DMS53 (cell line): ENCODE measurements at places on chromosomes 2 and 18.

DNA sequence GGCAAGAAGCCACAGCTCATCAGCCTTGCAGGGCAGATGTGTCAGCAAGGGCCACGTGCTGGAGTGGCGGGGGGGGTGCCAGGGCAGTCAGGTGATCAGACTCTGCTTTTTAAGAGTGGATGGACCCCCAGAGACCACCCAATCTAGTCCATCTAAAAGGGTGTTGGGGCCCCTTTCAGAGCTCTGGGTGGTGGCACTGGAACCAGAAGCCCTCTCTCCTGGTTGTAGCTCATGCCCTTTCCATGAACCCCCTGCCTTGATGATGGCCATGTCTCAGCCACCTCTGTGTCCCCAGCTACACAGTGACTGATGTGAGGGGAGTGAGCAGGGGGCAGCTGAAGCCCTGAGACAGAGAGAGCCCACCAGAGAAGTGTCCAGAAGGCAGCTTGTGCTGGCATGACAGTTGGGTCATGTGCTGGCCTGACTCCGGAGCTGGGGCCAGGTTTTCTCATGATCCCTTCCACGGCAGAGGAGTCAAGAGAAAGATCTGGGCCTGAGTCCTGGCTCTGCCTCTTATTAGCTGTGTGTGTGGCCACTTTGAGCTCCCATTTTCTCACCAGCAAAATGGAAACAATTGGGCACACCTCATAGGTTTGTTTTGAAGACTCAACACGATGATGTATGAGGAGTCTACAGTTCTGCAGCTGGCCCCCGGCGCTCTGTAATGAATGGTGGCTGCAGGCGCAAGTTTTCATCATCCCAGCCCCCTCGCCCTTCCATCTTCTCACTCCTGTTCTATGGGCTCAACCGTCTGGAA, 195.7 kb downstream of the ZFP36L2 start:
- DNase-seq, result no peak

DNA sequence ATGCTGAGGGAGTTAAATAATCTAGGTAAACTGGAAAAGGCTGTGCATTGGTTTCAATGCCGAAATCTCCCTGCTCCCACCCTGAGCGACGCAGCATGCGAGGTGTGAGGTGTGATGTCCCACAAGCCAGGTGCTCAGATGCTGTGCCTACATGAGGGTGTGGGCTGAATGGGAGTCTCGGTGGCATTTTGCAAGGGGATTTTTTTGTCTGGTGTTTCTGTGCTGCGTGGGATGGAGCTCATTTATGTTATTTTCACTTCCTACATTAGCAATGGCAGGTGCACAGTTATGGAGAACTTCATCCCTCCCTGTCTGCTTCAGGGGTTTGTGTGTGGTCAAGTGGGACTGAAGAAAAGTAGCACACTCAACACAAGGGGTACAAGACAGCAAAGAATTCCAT, 110.2 kb upstream of the CCDC68 start:
- DNase-seq, result no peak

GRCh38 chr2:74149570-74150319, 2.0 kb upstream of the BOLA3 start:
- DNase-seq, result no peak

GRCh38 chr2:12284487-12284886, 432.2 kb upstream of the TRIB2 start:
- no peak for DNase-seq

- DNase-seq, result peak; percentile 53
These were observed 25.7 kb downstream of the FANCL start for GRCh38 chr2:58215429-58215828.

DNA sequence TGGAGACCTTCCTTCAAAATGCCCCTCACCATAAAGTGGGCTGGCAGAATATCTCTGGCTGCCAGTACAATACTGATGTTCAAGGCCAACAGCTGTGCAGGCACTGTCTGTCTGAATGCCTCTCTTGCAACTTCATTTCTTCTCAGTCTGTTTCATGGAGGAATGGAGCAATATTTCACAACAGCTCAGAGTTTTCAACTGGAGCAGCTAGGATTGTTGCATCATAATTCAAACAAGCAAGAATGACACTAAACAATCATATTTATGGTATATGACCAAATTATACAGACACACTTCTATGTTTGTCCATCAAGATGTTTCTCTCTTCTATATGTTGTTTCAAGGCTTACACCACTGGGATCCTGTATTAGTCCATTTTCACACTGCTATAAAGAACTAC, 444.2 kb downstream of the LRATD1 start:
- DNase-seq, result no peak

GRCh38 chr2:9329497-9329896, 93.8 kb downstream of the ITGB1BP1 start:
- DNase-seq, result no peak

DNA sequence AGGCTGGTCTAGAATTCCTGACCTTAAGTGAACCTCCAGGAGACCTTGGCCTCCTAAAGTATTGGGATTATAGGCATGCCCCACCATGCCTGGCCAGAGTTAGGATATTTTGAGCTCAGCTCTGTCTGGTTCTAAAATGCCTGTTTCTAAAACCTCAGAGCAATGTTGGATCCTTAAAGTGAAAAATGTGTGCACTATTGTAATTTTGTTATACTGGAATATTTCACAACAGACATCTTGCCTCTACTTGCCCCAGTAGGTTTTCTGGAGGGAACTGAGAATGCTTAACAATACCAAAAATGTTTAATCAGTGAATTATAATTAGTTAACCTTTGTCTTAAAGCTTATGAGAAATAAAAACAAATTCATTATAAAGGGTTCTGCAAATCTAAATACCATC, 144.6 kb upstream of the CCDC195 start:
- no peak for DNase-seq

GRCh38 chr2:16194931-16195680, 254.8 kb downstream of the MYCN start:
- DNase-seq, result no peak

- no peak for DNase-seq
These were observed 26.4 kb downstream of the TRAPPC12 start for GRCh38 chr2:3405876-3406275.

DNA sequence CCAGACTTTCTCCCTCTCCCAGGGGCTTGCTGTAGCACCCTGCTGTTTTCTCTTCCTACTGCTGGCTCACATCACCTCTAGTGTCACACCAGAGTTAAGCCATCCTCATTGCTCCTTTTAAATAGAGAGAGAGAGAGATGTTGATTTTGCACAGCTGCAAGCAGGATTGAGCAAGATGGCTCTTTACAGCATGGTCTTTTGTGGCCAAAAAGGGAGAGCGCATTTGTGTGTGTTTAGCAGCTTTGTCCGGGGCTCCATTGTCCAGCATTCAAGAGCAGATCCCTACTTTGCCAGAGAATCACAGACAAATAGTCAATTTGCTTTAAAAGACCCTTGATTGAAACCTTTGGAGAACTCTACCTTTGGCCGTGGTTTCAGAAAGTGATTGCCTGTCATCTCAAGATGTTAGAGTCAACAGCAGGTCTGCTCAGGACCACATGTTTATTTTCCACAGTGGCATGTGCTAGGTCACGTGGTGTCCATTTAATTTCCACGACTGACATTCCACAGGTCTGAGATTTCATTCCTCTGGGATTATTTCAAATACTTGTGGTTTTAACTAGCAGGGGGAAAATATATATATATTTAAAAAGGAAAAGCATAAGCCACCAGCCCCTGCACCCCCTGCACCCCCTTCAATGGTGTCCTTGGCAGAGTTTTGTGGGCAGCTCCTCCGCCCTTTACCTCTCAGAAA, 359.9 kb upstream of the SLC14A2 start:
- DNase-seq, result peak; percentile 28

- peak; percentile 20 for DNase-seq
These were observed 41.6 kb downstream of the ANKRD44 start for GRCh38 chr2:197268786-197269584.

GRCh38 chr2:209441541-209441940, 17.7 kb downstream of the MAP2 start:
- DNase-seq, result no peak

- DNase-seq, result no peak
These were observed 450.1 kb upstream of the LRATD1 start for GRCh38 chr2:14182227-14182946.
